ENCODE measurements at places on chromosomes 13 and 19.

GRCh38 chr19:41324921-41325639 lies 15.1 kb downstream of the CCDC97 start:
- DNase-seq = peak; percentile 76

DNA sequence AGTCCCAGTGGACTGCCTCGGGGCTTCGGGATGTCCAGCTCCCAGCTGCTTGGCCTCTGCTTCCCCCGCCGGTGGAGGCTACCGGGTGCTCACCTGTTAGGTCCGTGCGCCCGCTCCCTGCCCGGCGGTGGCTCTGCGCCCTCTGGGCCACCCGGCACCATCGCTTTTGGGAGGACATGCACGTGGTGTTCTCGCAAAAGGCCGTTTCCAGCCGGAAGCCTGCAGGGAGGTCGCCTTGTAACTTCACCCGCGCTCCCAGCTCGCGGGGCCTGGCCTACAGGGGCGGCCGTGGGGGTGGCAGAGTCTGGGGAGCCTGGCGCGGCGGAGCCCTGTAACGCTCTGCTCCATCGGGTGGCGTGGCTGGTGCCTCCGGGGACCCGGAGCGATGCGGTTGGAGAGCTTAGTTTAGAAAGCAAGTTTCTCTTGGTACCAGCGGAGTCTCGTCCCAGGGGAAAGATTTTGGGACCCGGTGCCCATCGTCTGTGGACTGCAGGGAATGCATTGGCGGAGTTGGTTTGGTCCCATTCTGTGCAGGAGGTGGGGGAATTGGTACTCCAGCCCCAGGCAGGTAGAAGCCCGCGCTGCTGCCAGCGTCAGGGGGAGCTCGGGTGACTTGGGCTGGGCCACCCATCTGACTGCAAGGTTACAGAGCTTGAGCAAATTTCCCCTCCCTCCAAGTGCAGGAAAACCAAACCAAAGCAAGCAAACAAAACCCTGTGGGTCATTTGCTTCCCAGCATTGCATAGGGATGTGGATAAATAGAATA lies 673 bp downstream of the SPATA13 start:
- DNase-seq = peak; percentile 28

- no peak for DNase-seq
Observed at GRCh38 chr13:24232474-24232873, 72.0 kb downstream of the SPATA13 start.

DNA sequence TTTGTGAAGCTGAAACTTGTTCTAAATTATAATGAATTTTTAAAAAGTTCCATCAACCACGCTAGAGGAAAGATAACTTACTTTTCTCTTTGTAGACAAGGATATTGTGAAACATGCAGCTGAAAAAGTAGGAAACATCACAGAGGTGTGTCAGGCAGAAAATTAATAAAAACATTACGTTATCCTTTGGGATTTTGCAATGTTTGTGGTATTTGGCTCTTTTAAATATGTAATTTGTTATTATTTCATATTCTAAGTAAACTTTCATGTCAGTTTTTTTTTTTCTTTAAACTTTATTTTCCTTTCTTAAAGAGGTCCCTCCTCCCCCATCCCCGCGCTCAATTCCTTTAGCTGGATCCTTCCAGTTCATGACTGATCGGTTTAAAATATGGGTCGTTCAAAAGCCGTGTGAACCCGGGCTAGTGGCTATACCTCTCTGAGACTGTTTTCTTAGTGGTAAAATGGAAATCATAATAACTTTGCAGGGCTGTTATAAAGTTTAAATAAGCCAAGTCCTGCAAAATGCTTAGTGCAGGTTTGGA lies 740 bp upstream of the CCDC61 start:
- DNase-seq = no peak

DNA sequence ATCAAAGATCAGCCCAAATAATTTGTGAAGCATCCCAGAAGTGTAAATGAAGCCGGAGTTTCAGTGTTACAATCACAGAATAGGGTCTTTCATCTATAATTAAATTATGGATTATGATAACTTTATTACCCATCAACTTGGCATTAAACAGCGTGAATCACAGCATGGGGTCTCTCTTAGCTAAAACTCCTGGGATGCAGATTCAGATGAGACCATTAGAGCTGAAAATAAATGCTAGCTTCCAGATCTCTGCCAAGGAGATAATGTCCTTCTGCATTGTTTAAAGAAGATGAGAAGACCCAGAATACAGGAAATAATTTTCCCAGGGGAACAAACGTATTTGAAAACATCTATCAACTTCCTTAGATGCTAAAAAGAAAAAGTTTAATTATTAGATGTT lies 546.0 kb upstream of the PCDH9 start:
- no peak for DNase-seq

DNA sequence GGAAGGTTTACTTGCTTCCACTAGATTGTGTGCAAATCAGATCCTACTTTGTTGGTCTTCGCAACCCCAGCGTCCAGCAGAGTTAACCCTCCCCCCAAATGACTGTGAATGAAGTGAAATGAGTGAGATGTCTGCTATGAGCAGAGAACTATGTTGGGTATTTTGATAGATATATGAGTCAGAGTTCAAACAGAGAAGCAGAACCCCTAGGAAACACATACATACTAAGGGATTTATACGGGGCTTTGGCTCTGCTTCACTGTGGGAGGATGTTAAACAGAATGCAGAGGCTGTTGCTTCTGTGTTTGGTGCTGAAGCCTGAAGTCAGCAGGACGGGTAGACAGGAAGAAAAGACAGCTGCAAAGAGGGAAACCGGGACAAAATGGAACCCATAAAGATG lies 197.0 kb downstream of the MZT1 start:
- DNase-seq = no peak

- no peak for DNase-seq
Observed at GRCh38 chr13:76894401-76895110, 8.4 kb upstream of the KCTD12 start.

- no peak for DNase-seq
Observed at GRCh38 chr13:43981091-43981490, 101.4 kb downstream of the LACC1 start.

- DNase-seq = peak; percentile 69
Observed at GRCh38 chr13:52845766-52846566, 2.5 kb downstream of the PCDH8 start.

DNA sequence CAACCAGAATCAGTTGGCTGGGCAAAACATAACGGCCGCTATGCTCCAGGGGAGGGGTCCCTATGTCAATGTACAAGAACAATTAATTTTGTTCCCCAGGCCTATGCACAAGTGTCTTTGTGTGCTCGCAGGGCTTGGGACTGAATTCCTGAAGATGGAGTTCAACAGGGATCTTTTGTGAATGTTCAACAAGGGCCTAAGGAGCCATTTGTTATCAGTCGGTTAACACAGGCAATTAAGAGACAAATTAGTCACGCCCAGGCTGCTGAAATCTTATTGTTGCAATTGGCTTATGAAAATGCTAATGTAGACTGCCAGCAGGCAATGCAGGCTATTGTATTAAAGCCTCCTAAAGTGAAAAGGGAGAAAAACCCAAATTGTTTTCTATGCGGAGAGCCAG lies 117.5 kb downstream of the ZNF429 start:
- no peak for DNase-seq

- no peak for DNase-seq
Observed at GRCh38 chr19:32289566-32290210, 55.7 kb upstream of the ZNF507 start.

DNA sequence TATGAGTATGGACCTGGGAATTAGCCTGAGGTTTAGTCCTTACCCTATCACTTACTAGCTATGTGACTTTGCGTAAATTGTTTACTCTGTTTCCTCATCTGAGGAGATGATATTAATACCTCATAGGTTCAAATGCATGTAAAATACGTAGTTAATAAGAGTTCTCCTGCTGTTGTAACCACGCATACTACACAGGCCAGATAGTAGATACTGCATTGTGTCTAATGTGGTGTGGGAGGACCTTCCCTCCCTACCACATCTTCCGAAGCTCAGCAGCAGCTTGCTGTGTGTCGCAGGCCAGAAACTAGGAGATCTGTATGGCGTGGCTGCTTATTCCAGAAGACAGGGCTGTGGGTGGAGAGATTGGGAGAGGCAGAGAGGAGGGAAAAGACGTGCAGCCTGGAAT lies 23.0 kb downstream of the GTF2F2 start:
- no peak for DNase-seq

GRCh38 chr19:5086230-5086629 lies 117.3 kb downstream of the KDM4B start:
- no peak for DNase-seq

- peak; percentile 41 for DNase-seq
Observed at GRCh38 chr13:24680258-24680920, at the start of gene ATP12A. Gene ATP12A, plus strand, starts transcription at chr13:24680408. Its CDS starts 336 bp downstream, at chr13:24680744.

- DNase-seq = peak; percentile 27
Observed at GRCh38 chr13:48161530-48162179, 66.8 kb upstream of the MED4 start.

DNA sequence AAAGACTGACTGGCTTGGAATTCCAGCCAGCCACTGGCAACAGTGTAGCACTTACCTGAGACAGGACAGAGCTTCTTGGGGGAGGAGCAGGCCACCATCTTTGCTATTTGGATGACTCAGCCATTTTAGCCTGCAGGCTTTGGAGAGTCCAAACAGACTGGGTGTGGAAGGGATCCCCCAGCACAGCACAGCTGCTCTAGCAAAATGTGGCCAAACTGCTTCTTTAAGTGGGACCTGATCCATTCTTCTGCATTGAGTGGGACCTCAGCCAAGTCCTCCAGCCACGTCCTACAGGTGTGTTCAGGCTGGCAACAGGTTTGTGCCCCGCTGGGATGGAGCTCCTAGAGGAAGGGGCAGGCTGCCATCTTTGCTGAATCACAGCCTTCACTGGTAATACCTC lies 80.0 kb downstream of the NDFIP2 start:
- DNase-seq = no peak

- DNase-seq = no peak
Observed at GRCh38 chr19:56705939-56706338, 34.4 kb upstream of the ZNF835 start.

- no peak for DNase-seq
Observed at GRCh38 chr19:45005787-45006186, 4.5 kb downstream of the RELB start.

DNA sequence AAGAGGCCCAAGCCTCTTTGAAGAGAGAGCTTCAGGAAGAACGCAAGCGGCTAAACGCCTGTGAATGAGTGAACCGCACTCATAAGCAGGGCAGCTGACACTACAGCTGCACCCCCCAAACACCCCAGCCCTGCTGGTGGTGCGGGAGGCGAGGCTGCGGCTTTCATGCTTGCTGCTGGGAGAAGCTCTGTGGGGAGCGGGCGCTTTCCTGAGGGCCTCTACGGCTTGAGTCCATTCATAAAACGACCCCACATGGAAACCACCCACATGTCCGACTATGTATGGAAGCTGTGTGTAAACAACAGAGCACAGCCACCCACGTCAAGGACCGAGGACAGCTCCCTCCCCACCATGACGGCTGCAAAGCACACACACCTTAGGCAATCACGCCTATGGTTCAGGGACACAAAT lies 5.5 kb downstream of the AP3D1 start:
- no peak for DNase-seq

DNA sequence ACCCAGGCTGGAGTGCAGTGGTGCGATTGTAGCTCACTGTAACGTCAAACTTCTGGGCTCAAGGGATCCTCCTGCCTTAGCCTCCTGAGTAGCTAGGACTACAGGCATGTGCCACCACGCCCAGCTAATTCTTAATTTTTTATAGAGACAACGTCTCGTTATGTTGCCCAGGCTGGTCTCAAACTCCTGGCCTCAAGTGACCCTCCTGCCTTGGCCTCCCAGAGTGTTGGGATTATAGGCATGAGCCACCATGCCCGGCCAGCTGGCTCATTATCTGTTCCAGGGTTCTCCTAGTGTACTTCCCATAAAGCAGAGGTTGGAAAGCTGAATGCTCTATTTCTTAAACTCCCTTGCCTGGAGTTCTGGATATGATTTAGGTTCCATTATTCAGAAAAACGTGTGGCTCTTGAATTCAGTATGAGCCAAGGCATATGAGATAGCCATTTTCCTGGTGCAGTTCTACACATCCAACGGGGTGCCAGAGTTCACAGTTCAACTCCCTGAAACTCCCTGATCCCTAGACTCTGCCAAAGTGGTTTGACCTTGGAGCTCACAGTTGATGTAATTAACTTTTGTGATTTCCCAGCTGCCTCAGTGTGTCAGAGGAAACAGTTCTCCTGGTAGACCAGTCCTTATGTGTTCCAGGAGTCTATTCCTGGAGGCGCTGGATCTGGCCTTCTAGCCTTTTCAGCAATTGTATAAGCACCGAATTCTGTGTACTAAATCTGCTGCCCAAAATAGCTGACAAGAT lies 21.6 kb downstream of the GPR183 start:
- no peak for DNase-seq

GRCh38 chr19:850221-850978 lies 1.7 kb upstream of the ELANE start:
- peak; percentile 88 for DNase-seq

DNA sequence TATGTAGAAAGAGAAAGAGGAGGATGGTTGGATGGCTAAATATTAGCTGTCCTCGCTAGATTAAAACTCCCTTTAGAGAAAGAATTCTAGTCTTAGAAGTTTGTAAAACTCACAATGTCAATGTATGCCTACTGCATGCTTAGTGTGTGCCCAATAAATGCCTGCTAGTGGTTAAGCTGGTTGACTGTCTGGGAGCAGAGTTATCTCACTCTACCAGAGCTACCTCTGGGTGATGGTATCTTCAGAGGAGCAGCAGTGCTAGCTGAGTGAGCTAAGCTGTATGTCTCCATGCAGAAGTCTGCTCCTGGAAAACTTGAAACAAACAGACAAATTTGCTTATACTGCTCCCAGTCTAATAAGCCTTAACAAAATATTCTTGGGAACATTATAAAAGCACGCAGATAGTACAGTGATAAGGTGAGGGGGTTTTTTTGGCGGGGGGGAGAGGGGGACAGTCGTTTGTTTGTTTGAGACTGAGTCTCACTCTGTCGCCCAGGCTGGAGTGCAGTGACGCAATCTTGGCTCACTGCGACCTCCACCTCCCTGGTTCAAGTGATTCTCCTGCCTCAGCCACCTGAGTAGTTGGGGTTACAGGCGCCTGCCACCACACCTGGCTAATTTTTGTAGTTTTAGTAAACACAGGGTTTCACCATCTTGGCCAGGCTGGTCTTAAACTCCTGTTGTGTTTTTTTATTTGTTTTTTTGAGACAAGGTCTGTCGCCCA lies 202.8 kb upstream of the TSC22D1 start:
- no peak for DNase-seq

GRCh38 chr19:17328517-17329365 lies 5.9 kb downstream of the ANO8 start:
- no peak for DNase-seq

GRCh38 chr13:41398494-41399170 lies 58.7 kb upstream of the RGCC start:
- no peak for DNase-seq

GRCh38 chr19:45442778-45443461 lies 19.2 kb upstream of the ERCC1 start:
- DNase-seq = peak; percentile 60

- DNase-seq = peak; percentile 51
Observed at GRCh38 chr13:24220086-24220703, 59.7 kb downstream of the SPATA13 start.

DNA sequence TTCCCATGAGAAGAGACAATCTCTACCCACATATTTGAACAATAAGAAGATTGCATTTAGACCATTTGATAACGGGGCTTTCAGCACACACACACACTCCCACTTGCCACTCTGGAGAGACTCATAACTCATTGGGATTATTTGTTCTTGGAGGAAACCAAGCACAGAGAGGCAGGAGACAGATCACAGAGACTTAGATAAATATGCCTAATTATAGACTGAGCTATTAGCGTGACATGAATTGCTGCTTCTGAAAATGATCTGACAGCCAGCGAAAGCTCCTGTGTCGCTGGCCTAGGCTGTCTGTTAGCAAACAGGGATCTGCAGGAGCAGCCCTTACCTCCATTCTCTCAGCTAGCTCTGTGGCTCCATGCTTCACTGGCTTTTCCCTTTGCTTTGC lies 111.4 kb downstream of the CCNA1 start:
- no peak for DNase-seq

- no peak for DNase-seq
Observed at GRCh38 chr19:39350156-39350555, 7.9 kb downstream of the SAMD4B start.
